ENCODE measurements at places on chromosomes 5 and 9.

DNA sequence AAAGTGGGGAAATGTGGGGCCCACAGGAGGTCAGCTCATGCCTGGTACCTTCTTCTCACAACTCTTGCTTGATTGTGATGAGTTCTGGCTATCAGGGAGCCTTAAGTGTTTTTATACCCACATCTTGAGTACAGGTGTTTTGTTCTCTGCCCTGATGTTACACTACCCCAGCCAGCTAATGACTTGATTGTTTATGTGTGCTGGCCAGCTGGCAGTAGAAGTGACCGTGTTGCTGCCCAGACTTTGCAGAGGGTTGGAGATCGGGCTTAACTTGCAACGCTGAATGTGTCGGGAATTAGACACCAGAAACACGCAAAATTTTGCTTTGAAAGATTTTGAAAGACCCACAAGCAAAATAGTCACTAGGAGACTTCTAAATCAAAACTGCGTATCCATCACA lies 16.9 kb upstream of the ZDHHC11B start:
- DNase-seq: no peak

DNA sequence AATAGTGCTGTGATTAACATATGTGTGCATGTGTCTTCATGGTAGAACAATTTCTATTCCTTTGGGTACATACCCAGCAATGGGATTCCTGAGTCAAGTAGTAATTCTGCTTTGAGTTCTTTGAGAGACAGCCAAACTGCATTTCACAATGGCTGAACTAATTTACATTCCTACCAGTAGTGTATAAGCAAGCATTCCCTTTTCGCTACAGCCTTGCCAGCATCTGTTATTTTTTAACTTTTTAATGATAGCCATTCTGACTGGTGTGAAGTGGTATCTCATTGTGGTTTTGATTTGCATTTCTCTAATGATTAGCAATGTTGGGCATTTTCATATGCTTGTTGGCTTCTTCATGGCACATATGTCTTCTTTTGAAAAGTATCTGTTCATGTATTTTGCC lies 308.5 kb downstream of the ARRDC3 start:
- DNase-seq: peak; percentile 95

GRCh38 chr5:40374853-40375252 lies 304.9 kb upstream of the PTGER4 start:
- no peak for DNase-seq

DNA sequence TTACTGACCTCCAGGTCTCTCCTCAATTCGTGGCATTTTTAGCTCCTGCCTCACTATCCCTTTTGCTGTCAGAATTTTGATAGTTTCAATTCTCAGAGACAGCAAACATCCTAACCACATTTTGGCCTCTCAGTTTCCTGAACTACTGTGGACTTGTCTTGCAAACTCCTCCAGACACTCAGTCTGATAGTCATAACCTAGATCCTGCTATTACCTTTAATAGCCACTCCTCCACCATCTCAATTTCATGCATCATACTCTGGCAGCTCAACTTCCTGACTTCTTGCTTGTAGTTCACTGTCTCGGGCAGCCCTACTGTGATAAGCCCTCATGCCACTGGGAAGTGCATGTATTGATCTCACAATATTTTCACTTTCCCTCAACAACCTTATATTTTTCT lies 481.8 kb upstream of the CDH18 start:
- no peak for DNase-seq

DNA sequence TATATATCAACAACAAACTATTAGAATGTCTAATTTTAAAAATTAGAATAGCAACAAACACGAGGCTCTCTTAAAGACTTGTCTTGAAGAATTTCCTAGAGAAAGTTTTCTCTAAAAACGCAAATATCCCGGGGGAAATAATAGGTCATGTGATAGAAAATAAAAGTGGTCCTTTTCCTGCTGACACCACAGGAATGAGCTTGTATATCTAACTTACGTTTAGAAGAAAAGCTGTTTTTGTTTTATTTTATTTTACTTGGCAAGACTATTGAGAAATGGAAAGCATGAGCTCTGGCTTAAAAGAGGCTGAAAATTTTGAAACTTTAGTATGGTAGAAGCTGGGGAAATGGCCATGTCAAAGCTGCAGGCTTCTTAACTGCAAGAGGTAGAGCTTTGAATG lies 465.0 kb downstream of the AGTPBP1 start:
- no peak for DNase-seq

- no peak for DNase-seq
Measured at GRCh38 chr9:94734054-94734754, 7.7 kb downstream of the AOPEP start.

- peak; percentile 83 for DNase-seq
Measured at GRCh38 chr5:157917899-157918809, 59.2 kb upstream of the CLINT1 start.

- DNase-seq: no peak
Measured at GRCh38 chr5:65359981-65360380, 121.7 kb downstream of the ADAMTS6 start.

DNA sequence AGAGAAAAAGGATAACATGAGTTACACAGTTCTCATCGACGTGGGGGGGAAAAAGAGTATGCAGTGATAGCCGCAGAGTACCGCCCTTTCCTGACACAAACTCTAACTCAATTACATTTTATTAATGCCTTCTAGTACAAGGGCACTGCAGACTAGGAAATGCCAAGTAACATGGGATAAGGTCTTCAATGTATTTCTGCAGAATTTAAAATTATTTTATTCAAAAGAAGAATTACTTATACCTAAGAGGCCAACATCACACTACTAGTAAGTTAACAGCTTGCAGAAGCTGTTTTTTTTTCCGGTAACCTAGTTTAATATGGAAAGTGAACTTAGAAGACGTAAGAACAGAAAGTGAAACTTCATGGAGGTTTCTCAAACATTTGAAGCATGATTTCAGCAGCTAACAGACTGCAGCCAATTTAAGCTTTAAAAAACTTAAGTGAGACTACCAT lies 3.9 kb downstream of the SETX start:
- no peak for DNase-seq

- DNase-seq: peak; percentile 70
Measured at GRCh38 chr5:78576376-78576775, 72.2 kb downstream of the LHFPL2 start.

- no peak for DNase-seq
Measured at GRCh38 chr9:111854799-111855198, 41.8 kb upstream of the UGCG start.

- peak; percentile 14 for DNase-seq
Measured at GRCh38 chr5:150227606-150228273, 37.9 kb downstream of the SLC6A7 start.

- no peak for DNase-seq
Measured at GRCh38 chr5:119458911-119459632, 6.8 kb downstream of the HSD17B4 start.

DNA sequence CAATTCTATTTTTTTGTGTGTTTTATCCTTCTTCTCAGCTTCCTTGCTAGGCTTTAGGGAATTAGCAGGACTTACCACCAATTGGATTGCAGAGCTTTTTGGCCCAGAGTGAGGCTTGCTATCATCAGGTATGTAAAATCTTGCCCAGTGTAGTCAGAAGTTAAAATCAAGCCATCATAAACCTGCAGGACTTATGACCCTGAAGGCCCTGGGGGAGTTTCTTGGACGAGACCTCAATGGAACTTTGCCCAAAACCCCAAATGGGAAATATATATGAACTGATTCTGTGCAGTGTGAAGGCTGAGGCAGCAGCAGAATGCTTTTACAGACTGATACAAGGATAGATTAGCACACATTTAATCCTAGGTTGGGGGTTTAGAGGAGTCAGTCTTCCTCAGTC lies 287.0 kb downstream of the SH3GL2 start:
- DNase-seq: no peak

- no peak for DNase-seq
Measured at GRCh38 chr5:43225649-43226245, 33.7 kb downstream of the NIM1K start.

DNA sequence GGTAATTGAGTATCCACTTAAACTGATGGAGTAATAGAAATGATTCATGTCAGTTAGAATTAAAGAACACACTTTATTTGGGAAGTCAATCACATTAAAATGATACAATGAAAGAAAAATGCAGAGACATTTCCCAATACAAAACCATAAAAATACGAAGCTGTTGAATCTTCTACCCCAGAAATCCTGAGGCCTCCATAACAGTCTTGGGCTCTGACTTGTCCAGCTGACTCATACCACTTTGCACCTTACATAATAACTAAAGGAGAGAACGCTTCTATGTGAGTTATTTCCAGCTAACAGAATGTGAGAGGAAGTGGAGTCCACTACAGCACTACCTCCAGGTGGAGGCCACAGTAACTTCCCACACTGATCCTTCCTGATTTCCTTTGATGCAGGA lies 305.0 kb downstream of the MRPS30 start:
- DNase-seq: no peak

DNA sequence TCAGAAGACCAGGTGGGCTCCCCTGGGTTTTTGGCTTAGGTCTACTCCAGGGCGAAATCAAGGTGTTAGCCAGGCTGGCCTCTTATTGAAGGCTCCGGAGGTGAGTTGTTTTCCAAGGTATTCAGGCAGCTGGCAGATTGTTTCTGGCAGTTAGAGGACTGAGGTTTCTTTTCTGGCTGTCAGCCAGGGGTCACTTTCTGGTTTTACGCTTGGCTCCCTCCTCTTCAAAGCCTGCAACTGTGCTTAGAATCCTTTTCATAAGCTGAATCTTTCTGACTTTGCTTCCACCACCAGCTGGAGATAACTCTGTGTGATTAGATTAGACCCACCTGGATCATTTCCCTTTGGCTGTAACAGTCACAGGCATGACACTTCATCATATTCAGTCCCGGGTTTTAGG lies 24.6 kb downstream of the RFK start:
- DNase-seq: no peak

DNA sequence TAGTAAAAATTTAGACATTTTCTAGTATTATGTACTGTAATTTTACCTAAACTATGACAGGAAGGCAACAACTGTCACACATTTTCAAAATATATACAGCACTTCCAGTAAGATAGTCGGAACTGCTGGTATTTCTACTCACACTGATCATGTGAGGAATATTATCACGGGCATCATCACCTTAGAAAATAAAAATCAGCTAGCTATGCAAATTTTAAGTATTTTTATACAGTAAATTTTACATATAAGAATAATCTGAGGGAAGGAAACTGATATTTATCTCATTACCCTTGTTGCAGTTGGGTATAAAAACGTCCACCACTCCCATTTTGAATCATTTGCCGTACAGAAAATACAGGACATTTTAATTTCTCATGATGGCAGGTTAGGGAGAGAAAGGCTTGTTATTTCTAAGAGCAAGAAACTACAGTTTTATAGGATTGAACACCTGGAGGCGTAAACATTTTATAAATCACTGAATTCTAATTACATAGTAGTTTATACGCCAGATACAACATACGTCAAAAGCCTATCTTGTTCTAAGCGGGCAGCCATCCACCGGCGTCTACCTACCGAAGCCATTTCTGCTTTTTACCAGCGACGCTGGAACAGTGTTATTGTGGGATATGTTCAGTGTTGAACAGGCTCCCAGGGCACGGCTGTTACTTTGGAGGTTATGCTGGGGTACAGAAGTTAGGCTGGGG lies 729 bp upstream of the TNPO1 start:
- no peak for DNase-seq

- DNase-seq: no peak
Measured at GRCh38 chr5:168683247-168683926, 104.2 kb upstream of the PANK3 start.

GRCh38 chr5:171513591-171513990 lies 94.1 kb downstream of the FGF18 start:
- peak; percentile 19 for DNase-seq

DNA sequence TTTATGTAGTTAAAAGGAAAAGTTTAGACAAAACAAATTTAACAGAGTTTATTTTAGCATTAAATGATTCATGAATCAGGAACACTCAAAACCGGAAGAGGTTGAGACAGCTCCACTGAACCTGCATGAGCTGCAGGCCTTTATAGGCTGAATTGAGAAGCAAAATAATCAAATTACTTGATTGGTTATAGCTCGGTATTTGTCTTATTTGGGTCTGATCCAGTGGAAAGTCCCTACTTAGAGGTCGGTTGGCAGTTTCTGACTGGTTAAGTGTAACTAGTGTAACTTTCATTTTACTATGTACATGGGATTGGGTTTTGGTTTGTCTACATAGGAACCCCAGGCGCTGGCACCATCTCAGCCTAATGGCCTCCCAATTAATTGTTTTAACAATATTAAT lies 74.1 kb upstream of the PIK3R1 start:
- DNase-seq: peak; percentile 31

GRCh38 chr5:111227801-111228200 lies 3.6 kb downstream of the CAMK4 start:
- DNase-seq: peak; percentile 51

DNA sequence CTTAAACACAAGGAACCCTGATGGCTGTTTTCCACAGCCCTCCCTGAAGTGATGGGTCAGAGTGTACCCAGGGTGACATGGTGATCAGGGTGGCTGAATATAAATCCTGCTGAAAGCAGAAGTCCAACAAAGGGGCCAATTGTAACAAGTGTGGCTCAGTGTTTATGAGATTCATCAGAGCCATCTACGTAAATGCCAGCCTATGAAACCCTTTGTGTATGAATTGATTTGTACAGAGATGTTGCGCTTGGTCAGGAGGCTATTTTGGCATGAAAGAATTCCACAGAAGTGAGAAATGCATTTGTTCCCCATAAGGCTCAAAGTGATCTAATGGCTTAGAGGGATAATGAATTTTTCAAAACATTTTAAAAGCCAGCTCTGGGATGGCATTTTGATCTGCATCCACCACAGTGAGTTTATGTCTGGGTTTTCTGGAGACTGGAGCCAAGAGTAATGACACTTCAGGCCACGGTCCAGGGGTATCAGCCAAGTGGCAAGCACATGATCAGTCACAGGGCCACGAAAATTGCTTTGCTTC lies 12.4 kb downstream of the PRUNE2 start:
- DNase-seq: no peak

DNA sequence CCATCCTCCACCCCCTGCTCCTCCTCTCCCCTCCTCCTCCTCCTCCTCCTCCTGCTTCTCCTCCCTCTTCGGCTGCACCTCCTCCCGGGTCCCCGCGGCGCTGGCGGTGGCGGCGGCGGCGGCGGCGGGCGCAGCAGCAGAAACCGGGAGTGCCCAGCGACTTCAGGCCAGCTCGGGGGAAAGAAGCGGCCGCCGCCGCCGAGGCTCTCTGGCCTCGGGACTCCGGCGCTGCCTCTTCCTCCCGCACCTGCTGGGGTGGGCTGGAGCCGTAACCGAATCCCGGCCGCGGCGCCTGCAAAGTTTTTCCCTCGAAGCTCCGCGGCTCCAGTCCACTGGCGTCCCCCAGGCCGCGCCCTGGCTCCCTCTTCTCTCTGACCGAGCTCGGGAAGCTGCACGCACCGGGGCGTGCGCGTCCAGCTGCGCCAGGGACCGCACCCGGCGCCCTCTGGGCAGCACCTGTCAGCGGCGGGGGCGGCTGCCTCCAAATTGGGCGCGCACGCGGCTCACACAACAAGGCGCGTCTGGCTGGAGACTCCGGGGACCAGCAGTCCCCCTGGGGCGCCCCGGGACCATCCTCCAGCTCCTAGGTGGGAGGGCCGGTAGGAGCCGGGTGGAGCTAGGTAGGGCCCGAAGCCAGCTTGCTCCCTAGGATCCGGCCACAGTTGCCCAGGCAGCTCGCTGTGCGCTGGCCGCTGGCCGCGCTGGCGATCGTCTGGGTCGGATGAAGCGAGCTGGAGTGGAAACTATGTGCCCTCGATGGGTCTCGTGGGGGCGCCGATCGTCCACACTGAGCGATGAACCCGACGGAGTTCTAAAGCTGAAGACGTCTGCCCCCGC lies at the start of gene MCTP1:
Gene MCTP1, minus strand, starts transcription at position 523 of the 837 bp plus-strand sequence.
- DNase-seq: peak; percentile 6

All from fibroblast of skin of scalp (primary cell).